Activated naive CD4-positive, alpha-beta T cell treated with anti-CD3 and anti-CD28 coated beads, Interleukin-2, amount 50 U/mL, for 72 hours (primary cell): ENCODE measurements at places on chromosomes 4 and X.

DNA sequence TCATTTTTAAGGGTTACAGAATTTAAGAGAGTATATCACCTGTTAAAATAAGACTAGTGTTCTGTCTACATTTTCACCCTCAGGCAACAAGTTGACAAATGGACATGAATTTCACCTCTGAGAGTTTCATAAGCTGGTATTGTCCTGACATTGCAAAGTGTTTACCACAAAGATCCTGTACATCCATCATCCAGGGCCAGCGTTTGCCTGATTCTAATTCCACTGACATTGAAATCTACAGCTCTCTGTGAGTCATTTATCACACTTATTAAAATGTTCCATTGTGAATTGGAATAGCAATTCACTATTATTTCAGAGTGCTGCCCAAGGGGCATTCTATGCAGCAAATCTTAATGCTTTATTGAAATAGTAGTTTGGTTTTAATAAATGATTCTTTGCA is 1499.4 kb upstream of the PCDH7 start:
- no peak for DNase-seq

DNA sequence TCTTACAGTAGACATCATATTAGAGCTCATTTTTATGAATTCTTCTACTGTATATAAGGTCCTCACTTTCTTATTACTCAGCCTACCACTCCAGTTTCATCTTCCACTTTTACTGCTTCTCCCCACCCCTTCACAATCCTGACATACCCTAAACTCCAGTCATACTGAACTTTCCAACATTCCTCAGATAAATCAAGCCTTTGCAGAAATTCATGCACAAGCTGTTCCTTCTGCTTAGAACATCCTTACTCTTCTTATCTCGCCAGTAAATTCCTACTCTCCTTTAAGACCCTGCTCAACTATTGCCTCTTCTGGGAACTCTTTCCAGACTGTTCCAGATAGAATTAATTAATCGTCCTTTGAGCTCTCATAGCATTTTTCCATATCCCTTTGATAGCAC is 24.8 kb downstream of the RTL9 start:
- no peak for DNase-seq

DNA sequence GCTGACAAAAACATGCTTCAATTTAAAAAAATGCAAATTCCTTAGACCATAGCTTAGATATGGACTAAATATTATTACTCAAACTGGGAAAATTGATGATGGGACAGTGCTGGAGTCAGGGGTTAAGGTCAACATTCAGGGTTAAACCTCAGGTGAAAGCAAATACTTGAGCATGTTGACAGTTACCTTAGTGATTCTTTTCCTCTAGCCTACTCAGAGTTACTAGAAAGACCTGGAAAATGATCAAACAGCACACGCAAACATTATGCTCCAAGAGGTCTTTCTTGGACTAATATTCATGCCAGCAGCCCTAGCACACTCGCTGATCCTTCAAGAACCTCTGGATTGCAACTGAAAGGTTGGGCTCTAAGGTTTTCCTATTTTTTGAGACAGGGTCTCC is 10.8 kb downstream of the IGFBP7 start:
- no peak for DNase-seq

- DNase-seq = no peak
Measured at GRCh38 chr4:176988226-176988625, 195.5 kb upstream of the VEGFC start.

GRCh38 chrX:50180073-50180940 is 20.5 kb downstream of the AKAP4 start:
- no peak for DNase-seq

GRCh38 chr4:48345542-48345941 is 4.2 kb downstream of the SLAIN2 start:
- DNase-seq = no peak

- DNase-seq = no peak
Measured at GRCh38 chr4:129821073-129821472, 725.1 kb downstream of the C4orf33 start.

DNA sequence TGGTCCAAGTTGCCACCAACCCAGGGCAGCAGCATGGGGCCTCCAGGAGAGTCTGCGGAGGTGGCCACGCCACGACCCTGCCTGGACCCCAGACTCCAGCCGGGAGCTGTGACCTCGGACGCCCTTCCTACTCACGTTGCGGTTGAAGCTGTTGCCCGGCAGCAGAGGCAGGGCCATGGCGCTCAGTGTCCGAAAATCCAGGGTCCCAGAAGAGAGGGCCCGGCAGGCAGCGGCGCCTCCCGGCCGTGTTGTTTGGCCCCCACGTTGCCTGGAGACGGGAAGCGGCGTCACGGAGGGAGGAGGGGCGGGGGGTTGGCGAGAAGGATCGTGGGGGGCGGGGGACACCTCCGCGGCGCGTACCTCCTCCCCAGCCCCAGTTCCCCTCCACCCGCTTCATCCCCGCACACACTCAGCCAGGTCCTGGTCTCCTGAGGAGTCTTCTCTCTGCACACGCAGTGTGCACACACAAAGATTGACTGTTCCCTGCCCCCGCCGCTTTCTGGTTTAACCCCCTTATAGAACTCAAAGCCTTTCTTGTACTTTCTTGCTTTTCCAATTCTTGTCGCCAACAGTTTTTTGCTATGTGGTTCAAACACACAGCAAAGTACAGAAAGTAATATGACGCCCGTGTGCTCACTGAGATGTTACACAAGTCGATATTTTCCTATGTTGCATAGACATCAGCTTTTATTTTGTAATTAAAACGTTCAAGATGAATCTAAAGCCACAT is at the start of gene EFHC2:
TSS of gene EFHC2 (minus strand) at position 261 of the 730 bp plus-strand sequence. CDS start at position 177, 84 bp downstream.
- DNase-seq = peak; percentile 15

DNA sequence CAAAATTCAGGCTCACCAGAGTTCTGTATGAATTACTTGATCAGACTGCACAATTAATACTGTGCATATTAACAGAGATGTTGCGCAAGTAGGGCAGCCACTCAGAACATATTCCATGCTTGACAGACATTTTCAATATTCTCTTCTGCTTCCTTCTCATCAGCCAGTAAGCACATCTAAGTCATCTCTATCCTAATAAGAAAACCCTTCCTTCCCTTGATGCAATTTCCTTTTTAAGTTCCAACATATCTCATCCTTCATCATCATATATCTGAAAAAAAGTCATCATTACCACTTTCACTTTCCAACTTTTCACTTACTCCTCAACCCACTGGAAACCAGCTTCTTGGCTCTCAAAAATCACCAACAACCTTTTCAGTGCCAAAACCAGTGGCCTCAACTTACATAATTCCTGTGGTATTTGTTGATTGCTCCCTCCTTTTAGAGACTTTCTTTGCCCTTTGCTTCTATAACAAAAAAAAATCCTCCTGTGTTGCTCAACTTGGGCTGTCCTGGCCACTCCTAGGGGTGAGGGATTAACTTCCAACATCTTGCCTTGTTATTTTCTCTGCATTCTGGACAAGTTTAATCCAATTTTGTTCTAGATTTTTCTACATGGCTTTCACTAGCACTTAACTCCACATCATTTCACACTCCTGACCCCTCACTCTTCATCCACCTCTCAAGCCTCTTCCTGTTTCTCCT is 14.1 kb downstream of the MBNL3 start:
- no peak for DNase-seq

GRCh38 chrX:19532709-19533108 is 17.4 kb upstream of the MAP3K15 start:
- no peak for DNase-seq
